ENCODE measurements at places on chromosomes 5 and 9.

GRCh38 chr5:96228408-96228807, 204.6 kb downstream of the PCSK1 start:
- DNase-seq: no peak

- DNase-seq: no peak
Observed at GRCh38 chr5:127906562-127907204, 176.9 kb upstream of the SLC12A2 start.

DNA sequence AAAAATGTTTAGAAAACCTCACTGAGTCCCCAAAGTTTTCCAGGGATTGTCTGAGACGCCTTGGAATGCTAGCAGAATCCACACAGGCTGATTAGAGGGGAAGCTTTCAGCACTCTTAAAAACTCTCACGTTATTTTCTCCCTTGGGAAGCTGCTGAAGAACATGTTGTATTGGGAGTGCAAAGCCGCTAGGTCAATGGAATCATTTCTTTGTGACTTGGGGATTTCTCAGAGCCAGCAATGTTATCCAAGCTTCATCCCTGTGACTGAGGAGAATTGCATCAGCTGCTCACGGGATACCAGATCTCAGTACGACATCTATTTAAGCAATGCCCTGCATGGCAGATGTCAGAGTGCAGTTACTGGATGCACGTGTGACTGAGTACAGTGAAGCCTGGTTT, 426.4 kb upstream of the MPDZ start:
- no peak for DNase-seq

- DNase-seq: no peak
Observed at GRCh38 chr9:104948277-104948676, 20.3 kb upstream of the ABCA1 start.

- no peak for DNase-seq
Observed at GRCh38 chr9:75851917-75852316, 38.6 kb upstream of the PCSK5 start.

DNA sequence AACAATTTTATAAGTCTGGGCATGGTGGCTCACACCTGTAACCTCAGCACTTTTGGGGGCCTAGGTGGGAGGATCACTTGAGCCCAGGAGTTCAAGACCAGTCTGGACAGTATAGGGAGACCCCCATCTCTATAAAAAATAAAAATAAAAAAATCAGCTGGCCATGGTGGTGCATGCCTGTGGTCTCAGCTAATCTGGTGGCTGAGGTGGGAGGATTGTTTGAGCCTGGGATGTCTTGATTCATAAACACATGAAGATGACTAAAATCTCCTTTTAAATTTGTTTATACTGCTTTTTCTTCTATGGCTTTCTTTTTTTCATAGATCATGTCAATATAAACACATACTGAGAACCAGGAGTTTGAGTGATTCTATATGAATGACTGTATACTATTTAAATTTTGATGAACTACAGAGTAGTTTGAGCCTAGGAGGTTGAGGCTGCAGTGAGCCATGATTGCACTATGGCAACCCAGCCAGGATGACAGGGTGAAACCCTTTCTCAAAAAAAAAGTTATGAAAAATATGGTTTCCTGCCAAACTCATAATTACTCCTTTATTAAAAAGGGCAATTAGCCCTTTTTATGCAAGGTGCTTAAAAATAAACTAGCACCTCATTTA, 14.2 kb downstream of the RIC1 start:
- DNase-seq: no peak

DNA sequence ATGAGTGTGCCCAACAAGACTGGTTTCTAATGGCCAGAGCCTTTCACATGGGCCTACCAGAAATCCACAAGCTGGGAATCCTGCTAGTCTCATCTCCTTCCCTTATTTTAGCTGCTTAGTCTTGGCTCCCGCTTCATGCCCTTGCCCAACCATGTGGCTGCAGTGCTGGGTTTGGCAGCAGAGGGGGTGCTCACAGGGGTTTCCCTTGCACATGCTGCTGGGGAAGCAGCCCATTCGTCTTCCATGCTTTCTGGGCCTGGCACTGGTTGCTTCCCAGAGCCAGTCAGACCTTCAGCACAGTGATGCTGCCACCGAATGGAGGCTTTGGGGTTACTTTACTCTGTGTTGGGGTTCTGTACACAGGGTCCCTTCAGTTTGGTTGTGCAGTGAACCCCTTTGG, 26.3 kb downstream of the SLC46A2 start:
- no peak for DNase-seq

- no peak for DNase-seq
Observed at GRCh38 chr5:72383280-72383679, 63.1 kb downstream of the PTCD2 start.

DNA sequence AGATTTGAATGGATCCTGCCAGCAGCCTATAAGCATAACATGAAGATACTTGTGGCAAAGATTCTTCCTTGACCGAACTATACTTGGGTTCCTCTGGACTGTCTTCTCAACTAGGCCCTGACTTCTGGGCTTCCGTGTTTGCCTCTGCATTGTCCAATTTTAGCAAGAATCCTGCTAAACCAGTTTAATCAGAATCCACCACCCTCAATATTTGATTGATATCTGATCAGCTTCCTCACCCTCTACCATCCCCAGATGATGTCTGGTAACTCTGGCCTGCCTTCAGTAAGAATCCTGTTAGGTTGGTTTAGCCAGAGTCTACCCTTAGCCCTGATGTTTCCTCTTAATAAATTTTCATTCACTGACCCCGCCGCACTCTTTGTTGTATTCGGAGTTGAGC, 54.4 kb upstream of the GALNT10 start:
- no peak for DNase-seq

- DNase-seq: no peak
Observed at GRCh38 chr9:100029251-100029650, 69.5 kb downstream of the ERP44 start.

GRCh38 chr9:133200631-133201030, 8.4 kb downstream of the OBP2B start:
- DNase-seq: no peak

GRCh38 chr9:129073404-129073803, 7.5 kb upstream of the DOLPP1 start:
- no peak for DNase-seq

DNA sequence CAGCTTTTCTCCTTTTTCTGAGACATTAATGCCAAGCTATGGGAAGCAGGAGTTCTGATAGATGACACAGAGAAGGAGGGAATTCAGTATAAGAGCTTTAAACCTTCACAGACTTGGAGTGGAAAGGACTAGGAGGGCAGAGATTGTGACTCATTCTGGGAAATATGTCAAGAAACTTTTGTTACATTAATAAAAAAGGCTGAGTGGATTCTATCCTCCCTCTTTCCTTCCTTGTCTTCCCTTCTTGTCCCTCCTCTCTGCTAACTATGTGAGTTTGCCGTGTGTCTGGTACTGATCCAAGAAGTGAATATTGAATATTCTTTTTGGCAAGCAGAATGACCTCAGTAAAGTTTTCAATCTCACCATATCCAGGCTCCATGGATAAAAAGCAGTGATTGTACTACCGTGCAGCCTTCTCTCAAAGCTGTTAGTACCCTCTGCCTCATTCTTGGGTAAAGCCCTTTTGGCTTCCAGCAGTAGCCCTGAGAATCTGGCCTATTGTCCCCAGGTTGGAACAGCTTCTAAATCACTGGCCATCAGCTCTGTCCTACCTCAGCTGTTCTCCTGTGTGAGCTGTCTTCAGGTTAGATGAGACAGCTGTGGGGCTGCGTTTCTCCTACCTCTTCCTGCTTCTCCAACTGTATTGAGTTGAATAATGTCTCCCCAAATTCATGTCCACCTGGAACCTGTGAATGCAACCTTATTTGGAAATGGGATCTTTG, 73.9 kb downstream of the ATG10 start:
- DNase-seq: no peak

DNA sequence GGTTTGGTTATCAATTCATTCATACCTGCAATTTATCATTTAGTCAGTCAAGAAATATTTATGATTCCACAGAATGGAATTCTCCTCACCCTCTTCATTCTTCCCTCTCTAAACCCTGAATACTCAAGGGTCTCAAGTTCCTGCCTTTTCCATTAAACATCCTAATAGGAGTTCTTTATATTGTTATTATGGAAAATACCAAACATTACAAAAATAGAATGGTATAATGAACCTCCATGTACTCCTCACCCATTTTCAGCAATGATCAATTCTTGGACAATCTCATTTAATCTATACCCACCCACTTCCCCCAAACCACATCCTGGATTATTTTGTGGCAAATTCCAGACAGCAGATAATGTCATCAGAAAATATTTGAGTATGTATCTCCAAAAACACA, 74.5 kb downstream of the ADAMTS12 start:
- DNase-seq: no peak

DNA sequence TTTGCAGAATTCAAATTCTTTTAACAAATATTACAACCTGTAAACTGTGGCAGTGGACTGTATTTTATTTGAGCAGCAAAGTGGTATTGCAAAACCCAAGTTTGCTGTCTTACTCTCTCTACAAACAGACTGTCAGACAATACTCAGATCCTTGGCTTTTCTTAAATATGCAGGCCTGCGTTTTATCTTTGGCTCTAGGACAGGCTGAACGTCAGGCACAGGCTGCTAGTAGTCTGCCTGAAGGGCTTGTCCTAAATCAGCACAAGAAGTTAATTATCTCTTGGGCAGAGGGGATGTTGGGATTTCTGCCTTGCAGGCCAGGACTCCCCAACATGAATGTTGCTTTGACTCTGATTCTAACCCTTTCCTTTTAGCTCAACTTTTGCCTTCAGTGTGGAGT, 147.5 kb downstream of the SLIT3 start:
- no peak for DNase-seq

DNA sequence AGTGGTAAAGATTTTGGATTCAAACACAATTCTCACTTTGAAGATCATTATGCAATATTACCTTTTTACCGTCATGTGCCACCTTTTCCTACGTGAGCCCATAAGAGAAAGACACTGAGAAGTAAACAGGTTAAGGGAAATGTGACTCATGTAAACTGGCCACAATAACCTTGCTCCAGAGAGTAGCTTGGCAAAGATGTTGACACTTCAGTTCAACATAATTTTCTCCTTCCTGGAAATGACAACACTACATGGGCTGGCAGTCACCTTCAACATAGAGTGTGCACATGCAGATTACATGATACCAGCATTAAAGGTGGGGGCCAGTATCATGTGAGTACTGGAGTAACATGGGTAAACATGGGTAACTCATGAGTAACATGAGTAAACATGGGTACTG, 141.9 kb downstream of the CDK5RAP2 start:
- DNase-seq: peak; percentile 6

- peak; percentile 79 for DNase-seq
Observed at GRCh38 chr5:50667023-50667652, 701 bp downstream of the PARP8 start.

GRCh38 chr5:133819977-133820471, 148.4 kb downstream of the C5orf15 start:
- DNase-seq: no peak

DNA sequence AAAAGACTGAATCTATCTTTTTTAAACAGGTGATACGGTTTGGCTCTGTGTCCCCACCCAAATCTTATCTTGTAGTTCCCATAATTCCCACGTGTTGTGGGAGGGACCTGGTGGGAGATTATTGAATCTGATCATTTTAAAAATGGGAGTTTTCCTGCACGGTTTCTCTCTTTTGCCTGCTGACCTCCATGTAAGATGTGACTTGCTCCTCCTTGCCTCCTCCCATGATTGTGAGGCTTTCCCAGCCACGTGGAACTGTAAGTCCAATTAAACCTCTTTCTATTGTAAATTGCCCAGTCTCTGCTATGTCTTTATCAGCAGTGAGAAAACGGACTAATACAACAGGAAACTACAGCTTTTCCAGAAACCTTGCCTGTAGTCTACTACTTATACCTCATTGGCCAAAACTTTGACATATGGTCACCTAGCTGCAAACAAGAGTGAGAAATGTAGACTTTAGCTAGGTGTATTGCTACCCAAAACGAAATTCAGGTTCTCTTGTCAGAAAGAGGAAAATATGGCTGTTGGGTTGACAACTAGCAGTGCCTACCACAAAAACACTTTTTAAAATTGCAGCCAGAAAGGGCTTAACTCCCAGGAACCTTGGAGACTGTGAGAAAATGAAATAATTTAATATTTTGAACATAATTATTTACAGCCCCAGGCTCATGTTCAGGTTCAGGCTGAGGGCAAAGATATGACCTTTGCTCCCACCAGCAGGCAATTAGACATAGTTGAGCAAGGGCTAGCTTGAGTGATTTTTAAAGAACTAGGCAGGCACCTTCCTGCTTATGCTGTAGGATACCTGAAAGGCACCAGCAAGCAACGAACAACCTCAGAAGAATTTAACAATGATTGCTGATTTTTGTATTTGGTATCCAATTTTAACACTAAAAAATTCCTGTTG, 7.4 kb upstream of the AGGF1 start:
- DNase-seq: no peak

GRCh38 chr5:8320244-8320643, 451.3 kb downstream of the MTRR start:
- DNase-seq: no peak

- DNase-seq: no peak
Observed at GRCh38 chr9:19358701-19359100, 21.3 kb downstream of the RPS6 start.

DNA sequence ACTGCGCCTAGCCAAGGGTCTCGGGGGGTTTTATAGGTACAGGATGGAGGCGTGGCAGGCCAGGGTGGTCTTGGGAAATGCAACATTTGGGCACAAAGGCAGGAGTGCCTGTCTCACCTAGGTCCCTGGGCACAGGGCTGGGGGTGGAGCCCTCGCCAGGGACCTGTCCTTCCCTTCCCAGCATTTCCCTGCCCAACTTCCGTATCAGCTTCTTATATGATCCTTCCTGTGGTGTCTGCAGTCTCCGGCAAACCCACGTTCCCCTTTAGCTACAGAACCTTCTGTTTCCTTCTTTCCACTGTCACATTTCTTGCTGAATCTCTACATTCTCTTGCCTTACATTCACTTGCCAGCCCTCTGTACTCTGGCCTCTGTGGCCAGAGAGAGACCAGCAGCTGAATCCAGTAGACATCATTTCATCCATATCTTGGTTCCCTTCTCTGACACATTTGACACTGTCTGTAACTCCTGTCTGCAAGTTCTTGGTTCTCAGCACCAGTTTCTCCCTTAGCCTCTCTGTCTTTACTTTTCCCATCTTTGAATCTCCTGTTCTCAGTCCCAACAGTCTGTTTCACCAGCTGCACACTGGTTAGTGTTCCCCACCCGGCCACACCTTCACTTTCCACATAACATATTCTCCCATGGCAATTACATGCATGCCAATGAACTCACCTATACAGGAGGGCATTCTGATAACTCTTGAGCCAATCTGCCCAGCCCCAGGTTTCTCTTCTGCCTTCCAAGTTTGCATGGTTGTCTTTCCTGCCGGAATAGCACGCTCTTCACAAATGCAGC, 134.7 kb upstream of the ZNF608 start:
- DNase-seq: no peak
